ENCODE measurements at places on chromosomes 16 and 17. TPM values are rescaled to one million over a fixed set of nuclear protein-coding genes. Genes with fewer than 3 reads are reported as not detected.

GRCh38 chr17:68601565-68602288, 560 bp upstream of the FAM20A start:
- no peak for DNase-seq

Gene TTLL6
- polyA plus RNA-seq: 0.84 TPM

- DNase-seq: no peak
Measured at GRCh38 chr16:1444730-1445517, 568 bp upstream of the CCDC154 start.

DNA sequence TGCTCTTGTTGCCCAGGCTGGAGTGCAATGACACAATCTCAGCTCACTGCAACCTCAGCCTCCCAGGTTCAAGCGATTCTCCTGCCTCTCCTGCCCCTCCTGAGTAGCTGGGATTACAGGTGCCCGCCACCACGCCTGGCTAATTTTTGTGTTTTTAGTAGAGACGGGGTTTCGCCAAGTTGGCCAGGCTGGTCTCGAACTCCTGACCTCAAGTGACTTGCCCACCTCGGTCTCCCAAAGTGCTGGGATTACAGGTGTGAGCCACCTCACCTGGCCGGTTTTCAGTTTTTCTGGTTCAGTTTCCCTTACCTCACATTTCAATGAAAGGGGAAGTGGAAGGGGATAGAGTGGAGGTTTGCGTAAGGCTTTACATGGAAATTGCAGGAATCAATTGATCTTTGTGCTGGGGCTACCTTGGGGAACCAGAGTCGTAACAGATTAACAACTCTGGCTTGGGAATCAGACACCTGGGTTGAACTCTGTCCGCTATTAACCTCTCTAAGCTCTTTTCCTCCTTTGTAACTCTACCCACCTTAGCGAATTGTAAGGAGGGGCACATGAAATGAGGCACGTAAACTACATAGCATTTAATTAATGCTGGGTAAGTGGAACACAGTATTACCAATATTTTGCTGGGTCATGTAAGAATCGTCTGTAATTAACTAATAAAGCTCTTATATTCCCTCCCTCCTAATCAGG, 3.2 kb downstream of the MPV17L start:
- DNase-seq: no peak

GRCh38 chr16:63612462-63613227, 1509.2 kb downstream of the CDH11 start:
- DNase-seq: no peak

Gene SPNS1
- 21.9 TPM for polyA plus RNA-seq

DNA sequence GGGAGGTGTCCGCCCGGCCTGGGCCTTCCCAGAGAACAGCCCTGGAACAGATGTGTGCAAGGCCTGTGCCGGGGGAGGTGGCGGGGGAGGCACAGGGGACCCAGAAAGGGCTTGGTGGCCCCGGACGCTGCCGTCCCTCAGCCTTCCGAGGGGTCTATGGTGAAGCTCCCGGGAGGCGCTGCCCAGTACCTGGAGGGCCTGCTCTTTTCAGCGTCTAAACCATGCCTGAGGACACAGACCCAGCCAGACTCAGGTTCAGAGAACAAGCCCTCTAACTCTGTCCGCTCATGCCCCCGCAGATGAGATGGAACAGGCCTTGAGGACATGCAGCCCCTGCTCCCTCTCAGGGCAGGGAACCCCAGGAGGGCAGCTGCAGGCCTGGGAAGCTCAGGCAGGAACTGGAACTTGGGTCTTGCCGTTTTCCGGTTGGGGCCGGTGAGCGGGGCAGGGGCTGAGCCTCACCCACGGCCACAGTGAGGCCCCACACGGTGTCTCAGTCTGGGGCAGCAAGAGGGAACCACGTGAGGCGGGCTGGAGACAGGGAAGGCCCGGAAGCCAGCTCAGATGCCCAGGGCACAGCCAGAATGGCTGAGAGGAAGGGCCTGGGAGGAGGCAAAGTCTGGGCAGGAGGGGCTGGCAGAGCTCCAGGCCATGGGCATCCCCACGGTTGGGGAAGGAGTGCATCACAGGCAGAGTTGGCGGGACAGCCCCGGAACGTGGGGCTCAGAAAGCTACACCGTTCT, 12.5 kb downstream of the SLC16A3 start:
- DNase-seq: no peak

Gene FGF11
- polyA plus RNA-seq: 1.6 TPM

GRCh38 chr17:56269556-56270389, 116.5 kb downstream of the ANKFN1 start:
- no peak for DNase-seq

All from right lung (tissue), 10 donors.